ENCODE measurements at places on chromosomes 1 and 21. TPM values are rescaled to one million over a fixed set of nuclear protein-coding genes. Genes with fewer than 3 reads are reported as not detected.

Gene USH2A
- under 0.01 TPM for total RNA-seq

- H3K27ac ChIP-seq, result no peak overlapping the region
- DNase-seq, result no peak
- no peak overlapping the region for H3K4me3 ChIP-seq
Measured at GRCh38 chr1:183077097-183077496, 53.9 kb downstream of the LAMC1 start.

Gene CFAP126
- total RNA-seq, result not detected

- no peaks in the 10 kb centered on the region for H3K4me1 ChIP-seq
- H3K4me3 ChIP-seq, result no peak overlapping the region
- H3K27ac ChIP-seq, result no peak overlapping the region
- no peaks in the 10 kb centered on the region for H3K27me3 ChIP-seq
- H3K36me3 ChIP-seq, result no peaks in the 10 kb centered on the region
Measured at GRCh38 chr1:68454534-68454933, 4.8 kb upstream of the RPE65 start.

DNA sequence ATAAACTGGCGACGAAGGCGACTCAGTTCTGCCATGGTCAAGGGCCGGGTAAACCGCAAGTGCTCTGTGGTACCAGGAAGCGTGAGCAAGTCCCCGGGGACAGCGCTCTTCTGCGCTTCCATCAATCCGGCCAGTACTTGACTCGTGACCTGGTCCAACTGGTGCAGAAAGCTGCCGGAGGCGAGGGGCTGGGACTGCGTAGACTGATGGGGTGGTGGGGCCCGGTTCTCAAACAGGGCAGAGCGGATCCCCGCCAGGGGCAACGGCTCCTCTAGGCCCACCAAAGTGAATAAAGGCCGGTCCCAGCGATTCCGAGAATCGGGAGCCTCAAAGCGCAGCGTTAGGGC is 852 bp downstream of the KTI12 start:
- H3K4me1 ChIP-seq, result peaks cover 7% of the 10 kb centered on the region
- no peaks in the 10 kb centered on the region for H3K27me3 ChIP-seq
- H3K4me3 ChIP-seq, result peak overlapping the region; percentile 88
- peak; percentile 59 for DNase-seq
- H3K27ac ChIP-seq, result peak overlapping the region; percentile 96

DNA sequence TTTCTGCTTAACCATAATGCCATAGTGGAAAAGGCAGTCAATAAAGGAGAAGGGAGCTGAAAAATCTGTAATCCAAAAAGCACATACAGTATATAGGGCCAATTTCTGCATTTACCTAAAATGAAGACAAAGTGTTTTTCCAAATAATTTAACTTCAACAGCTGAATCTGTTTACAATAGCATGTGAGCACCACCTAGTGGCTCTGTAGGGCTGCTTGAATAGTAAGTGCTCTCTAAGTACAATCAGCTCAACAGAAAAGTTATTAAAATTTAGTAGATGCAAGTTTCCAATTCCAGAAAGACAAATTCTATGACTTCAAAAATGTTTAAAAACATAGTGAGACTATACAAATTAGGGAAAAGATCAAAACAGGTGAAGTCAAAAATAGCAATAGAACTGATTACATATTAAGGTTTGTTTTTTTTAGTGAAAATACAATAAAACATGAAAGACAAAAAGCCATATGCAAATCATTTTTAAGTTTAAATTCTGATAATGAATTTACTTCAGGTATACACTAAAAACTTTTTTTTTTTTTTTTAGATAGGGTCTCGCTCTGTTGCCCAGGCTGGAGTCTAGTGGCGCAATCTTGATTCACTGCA is 220.0 kb downstream of the SETD4 start:
- DNase-seq, result peak; percentile 80
- H3K27me3 ChIP-seq, result no peaks in the 10 kb centered on the region
- no peaks in the 10 kb centered on the region for H3K36me3 ChIP-seq
- H3K4me1 ChIP-seq, result no peaks in the 10 kb centered on the region

- no peaks in the 10 kb centered on the region for H3K36me3 ChIP-seq
- H3K4me3 ChIP-seq, result peak overlapping the region; percentile 54
- no peaks in the 10 kb centered on the region for H3K27me3 ChIP-seq
- peak overlapping the region; percentile 87 for H3K27ac ChIP-seq
Measured at GRCh38 chr1:67833602-67833940, 304 bp upstream of the GNG12 start.

Gene CLCA4
- total RNA-seq, result not detected

Gene AKNAD1
- total RNA-seq, result 0.17 TPM

DNA sequence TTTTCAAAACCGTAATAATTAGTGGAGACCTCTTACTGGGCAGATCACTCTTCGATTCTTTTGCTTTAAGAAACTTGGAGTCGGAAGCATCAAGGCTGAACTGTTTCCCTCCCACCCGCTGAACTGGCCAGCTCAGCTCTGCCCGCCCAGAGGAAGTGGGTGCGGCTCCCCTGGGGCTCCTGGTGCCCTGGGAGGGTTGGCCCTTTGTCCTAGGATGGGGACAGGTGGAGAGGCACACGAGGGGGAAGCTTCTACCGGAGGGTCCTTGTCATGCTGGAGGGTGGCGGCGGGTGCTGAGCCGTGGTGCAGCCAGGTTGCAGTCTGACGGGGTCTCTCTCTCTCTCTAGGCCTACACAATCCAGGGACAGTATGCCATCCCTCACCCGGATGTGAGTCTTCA is 64.3 kb upstream of the COL6A1 start:
- H3K4me1 ChIP-seq, result no peaks in the 10 kb centered on the region
- no peaks in the 10 kb centered on the region for H3K27me3 ChIP-seq
- no peak overlapping the region for H3K4me3 ChIP-seq
- H3K36me3 ChIP-seq, result no peaks in the 10 kb centered on the region
- no peak overlapping the region for H3K27ac ChIP-seq
- no peak for DNase-seq

Gene RGS8
- not detected for total RNA-seq

Gene LCE1E
- total RNA-seq, result not detected

DNA sequence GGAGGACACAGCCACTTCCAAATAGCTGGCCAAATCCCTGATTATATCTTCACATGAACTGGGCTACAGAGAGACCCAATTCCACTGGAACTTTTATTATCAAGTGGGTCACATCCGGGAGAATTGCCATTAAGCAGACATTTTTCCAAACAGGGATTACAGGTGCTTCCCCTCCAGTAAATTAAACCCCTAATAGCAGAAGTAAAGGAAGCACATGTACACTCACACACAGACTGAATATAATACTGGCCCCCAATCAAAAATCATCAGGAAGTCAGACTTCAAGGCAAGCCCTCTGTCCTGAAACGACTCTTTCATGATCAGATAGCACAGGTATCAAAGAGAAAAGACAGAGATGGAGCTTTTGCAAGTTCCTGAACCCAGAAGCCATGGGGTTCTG is 118.6 kb upstream of the PPP2R5A start:
- no peaks in the 10 kb centered on the region for H3K36me3 ChIP-seq
- H3K27ac ChIP-seq, result no peak overlapping the region
- H3K4me1 ChIP-seq, result peaks cover 14% of the 10 kb centered on the region
- H3K4me3 ChIP-seq, result no peak overlapping the region

DNA sequence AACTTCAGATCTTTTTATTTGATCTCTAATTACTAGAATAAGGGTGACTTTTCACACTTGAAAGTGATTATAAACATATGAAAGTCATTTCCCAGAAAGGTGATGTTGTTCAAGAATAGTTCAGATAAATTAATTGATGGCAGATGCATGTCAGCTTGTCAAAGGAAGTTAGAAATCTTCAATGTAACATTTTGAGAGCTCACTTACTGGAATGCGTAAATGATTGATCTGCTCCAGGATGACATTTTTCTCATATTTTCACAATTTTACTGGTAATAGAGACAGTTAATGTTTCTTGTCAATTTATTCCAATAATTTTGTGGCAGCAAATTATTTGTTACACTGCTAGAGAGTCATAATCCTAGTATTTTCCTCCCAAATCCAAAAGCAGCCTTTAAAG is 424.2 kb downstream of the PLA2G4A start:
- H3K27me3 ChIP-seq, result no peaks in the 10 kb centered on the region
- H3K4me3 ChIP-seq, result no peak overlapping the region
- H3K36me3 ChIP-seq, result no peaks in the 10 kb centered on the region
- no peaks in the 10 kb centered on the region for H3K4me1 ChIP-seq

GRCh38 chr1:8871965-8872399 is 6.5 kb downstream of the ENO1 start:
- DNase-seq, result peak; percentile 58
- H3K36me3 ChIP-seq, result peaks cover 33% of the 10 kb centered on the region
- no peak overlapping the region for H3K4me3 ChIP-seq
- peak overlapping the region; percentile 35 for H3K27ac ChIP-seq
- H3K4me1 ChIP-seq, result peaks cover 26% of the 10 kb centered on the region

DNA sequence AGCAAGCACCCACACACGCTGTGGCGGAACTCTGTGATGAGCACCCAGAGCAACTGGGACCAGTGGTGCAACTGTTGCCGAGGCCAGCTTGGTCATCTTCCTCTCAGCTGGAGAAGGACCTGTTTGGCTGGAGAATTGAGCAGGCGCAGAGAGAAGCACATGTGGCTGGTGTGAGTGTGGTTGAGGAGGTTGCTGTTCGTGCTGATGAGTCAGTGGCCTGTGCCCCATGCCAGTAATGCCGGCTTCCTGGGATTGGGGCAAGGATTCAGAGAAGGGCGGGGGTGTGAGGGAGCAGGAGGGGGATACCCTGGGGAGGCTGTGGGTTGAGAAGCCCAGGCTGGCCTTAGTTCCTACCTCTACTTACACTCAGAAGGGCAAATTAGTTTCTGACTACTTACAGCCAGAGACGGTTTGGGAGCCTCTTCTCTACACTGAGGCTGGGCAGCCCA is 57.5 kb upstream of the EPS8L3 start:
- peak overlapping the region; percentile 83 for H3K27ac ChIP-seq
- H3K27me3 ChIP-seq, result no peaks in the 10 kb centered on the region
- DNase-seq, result peak; percentile 94
- no peak overlapping the region for H3K4me3 ChIP-seq

DNA sequence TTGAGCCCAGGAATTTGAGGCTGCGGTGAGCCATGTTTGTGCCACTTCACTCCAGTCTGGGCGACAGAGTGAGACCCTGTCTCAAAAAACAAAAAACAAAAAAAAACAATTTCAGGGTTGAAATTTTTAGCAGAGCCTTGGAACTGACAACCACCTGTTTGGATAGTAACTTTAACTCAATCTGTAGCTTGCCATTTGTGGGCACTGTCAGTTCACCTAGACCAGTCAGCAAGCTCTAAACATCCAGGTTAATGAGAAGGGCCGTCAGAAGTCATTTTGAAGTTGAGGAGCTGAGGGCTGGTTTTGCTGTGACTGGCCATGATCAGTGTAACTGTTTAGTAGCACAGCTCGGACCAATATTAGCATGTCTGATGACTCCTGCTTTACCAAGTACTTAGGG is 8.4 kb downstream of the TRAPPC10 start:
- H3K4me3 ChIP-seq, result no peak overlapping the region
- no peak overlapping the region for H3K27ac ChIP-seq
- no peaks in the 10 kb centered on the region for H3K27me3 ChIP-seq
